ENCODE measurements at places on chromosomes 1 and 21. TPM values are rescaled to one million over a fixed set of nuclear protein-coding genes. Genes with fewer than 3 reads are reported as not detected.

GCSAML gene
- not detected for total RNA-seq

RHD gene
- 0.20 TPM for total RNA-seq

GRCh38 chr1:46405724-46406123 is 11.6 kb downstream of the FAAH start:
- no peak for DNase-seq

DNA sequence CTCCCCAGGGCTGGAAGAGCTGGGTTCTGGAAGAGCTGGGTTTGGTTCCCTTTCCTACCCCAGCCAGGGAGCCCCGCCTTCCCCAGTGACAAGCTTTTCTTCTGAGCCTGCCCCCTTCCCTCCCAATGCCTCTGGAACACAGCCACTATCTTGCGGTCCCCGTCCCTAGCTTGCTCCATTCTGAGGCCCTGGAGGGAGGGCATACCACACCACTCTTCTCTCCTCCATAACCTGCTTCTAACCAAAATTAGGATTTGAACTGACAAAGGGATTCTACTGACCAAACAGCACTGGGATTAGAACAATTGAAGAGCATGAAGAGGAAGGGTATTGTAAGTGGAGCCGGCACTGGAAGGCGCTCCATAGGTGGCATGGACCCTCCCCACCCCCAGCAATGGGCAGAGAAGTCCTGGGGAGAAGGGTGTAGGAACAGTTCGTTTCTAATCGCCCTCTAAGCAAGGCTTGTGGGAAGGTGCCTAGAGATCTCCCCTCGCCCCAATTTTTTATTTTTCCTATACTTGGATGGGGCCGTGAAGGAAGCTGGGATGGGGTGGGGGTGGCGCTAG is 690 bp downstream of the C1orf216 start:
- DNase-seq = peak; percentile 26

GRCh38 chr1:201631037-201631436 is 92.1 kb downstream of the NAV1 start:
- DNase-seq = no peak

DNA sequence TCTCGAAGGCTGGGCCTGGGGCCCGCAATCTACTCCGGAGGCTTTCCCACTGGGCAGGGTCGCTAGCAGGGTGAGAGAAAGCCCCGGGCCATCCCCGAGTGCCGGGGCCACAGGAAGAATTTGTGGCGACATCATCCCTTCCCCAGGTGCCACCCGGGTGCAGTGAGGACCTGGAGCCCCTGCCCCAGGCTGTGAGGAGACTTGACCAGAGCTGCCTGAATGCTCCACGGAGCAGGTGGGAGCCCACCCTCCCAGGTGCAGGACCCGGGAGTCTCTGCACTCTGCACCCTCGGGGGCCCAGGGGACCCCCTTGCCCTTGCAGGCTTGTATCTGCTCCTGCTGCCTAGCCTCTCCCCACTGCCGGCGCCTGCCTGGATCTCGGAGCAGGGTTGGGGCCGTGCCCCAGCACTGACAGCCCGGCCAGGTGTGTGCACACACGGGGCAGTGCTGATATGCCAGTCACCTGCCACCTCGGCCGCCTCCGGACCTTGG is 67.5 kb upstream of the RGS7 start:
- no peak for DNase-seq

Measured in lung microvascular endothelial cell (primary cell).